ENCODE measurements at places on chromosomes 2 and 18. TPM values are rescaled to one million over a fixed set of nuclear protein-coding genes. Genes with fewer than 3 reads are reported as not detected.

AKAIN1 gene
- not detected for total RNA-seq

RESP18 gene
- not detected for total RNA-seq

TSPYL6 gene
- total RNA-seq = not detected

RMDN2 gene
- 11.0 TPM for total RNA-seq

TMEM200C gene
- 0.33 TPM for total RNA-seq

GRCh38 chr2:54306556-54306955 is 50.5 kb upstream of the TSPYL6 start:
- no peak for DNase-seq

DNA sequence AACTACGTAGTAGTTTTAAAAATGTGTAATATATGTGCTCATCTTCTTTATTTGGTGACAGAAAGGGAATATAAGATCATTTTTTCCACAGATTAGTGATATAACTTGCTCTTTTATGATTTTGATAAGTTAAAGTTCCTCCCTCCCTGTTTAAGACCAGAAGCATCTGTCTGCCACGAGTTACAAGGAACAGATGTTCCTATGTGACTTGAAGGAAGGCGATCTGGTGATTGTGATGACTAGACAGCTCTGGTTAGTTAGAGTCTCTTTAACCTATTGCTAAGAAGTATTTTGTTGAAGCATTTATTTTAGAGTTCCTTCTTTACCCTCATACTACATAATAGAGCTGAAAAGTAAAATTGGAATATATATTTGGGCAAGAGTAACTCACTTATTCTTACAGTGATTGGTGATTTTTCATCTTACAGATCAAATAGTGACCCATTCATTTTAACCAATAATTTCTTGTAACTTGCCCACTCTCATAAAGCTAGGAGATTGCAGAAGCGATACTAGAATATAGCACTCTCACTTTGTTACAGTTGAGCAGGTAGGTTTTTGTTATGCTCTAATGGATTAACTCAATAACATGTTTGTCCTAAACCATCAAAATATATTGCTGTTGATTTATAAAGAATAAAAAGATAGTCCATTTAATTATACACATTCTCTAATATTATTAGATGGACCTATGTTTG is 218.7 kb downstream of the SLC4A10 start:
- DNase-seq = no peak

DNA sequence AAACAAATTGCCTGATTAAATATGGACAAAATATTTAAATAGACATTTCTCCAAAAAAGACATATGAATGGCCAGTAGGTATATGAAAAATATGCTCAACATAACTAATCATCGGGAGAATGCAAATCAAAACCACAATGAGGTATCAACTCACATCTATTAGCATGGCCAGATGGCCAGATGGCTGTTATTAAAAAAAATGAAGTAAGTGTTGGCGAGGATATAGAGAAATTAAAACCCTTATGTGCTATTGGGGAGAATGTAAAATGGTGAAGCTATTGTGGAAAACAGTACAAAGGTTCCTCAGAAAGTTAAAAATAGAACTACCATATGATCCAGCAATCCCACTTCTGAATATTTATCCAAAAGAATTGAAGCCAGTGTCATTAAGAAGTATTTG is 272.3 kb upstream of the ZNF804A start:
- DNase-seq = no peak

- DNase-seq = no peak
These were observed 32.3 kb upstream of the MBP start for GRCh38 chr18:77164763-77165485.
